ENCODE measurements at places on chromosomes 1 and 21.

GRCh38 chr1:115647047-115647446, 5.3 kb downstream of the VANGL1 start:
- no peak for DNase-seq

DNA sequence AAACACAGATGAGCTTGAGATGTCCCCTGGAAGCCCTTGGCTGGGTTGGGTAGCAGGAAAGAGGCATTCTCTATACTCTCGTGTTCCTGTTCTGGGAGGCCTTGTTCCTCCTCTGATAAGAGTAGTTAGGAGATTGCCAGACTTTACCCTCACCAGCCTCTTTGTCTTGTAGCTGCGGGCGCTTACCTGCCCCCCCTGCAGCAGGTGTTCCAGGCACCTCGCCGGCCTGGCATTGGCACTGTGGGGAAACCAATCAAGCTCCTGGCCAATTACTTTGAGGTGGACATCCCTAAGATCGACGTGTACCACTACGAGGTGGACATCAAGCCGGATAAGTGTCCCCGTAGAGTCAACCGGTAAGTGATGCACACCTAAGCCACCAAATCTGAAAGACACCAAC, 5.2 kb downstream of the AGO1 start:
- no peak for DNase-seq

DNA sequence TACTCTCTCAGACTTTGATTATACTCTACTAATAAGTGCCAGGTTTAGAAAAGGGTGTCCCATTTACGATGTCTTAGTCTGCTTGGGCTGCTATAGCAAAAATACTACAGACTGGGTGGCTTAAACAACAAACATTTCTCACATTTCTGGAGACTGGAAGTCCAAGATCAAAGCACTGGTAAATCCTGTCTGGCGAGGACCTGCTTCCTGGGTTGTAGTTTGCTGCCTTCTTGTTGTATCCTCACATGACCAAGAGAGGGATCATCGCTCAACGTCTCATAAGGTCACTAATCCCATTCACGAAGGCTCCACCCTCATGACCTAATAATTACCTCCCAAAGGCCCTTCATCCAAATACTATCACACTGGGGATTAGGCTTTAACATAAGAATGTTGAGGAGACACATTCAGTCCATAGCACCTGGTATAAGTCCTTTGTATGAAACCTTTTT, 12.0 kb downstream of the PRDX6 start:
- no peak for DNase-seq

- no peak for DNase-seq
Measured at GRCh38 chr1:167083066-167083665, 7.0 kb downstream of the GPA33 start.

DNA sequence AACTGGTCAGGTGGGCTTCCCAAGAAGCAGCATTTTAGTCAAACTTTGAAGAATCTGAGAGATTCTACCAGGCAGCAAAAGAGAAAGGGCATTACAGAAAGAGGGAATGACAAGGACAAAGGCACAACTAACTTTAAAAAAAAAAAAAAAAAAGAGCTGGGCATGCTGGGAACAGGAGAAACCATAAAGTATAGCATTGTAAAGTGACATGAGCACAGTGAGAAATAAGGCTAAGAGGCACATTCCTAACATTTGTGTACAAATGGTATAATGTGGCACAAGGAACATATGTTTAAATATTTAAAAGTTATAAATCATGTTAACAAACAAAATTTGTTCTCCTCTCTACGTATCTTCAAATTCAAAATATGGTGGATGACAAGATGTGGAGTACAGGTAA, 69.6 kb downstream of the CLCA4 start:
- DNase-seq = no peak

GRCh38 chr1:11924334-11925195, 1.7 kb downstream of the KIAA2013 start:
- no peak for DNase-seq

DNA sequence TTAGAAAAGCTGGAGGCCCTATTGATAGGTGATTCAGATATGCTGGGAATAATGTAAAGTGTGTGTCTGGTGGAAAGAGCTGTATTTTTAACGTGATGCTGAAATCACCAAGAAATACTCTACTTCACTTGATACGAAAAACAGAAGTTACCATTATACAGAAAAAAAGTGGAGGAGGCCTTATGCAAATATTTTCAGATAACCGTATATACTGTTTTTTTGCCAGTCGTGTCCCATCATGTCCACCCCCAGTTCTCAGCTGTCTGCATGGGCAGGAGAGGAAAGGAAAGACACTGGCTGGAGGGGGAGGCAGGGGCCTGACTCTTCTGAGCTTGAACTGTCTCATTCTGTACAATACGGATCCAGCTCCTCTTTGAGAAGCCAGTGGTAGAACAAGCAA, 51.1 kb downstream of the KCNJ6 start:
- DNase-seq = no peak

DNA sequence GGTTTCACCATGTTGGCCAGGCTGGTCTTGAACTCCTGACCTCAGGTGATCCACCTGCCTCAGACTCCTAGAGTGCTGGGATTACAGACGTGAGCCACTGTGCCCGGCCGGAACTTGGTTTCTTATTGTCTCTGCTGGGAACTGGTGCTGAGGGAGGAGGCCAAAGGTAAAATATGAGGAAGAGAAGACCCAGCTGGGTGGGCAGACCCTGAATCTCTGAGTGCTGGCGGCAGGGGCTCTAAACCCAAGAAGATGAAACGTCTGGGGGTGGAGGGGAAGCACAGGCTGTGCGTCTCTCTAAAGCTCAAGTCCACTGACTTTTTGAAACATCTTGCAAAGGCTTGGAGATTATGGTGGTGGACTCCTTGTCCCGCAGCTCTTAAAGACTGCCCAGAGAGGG, 82.0 kb upstream of the TLR5 start:
- DNase-seq = no peak

GRCh38 chr21:38861989-38862683, 56.4 kb downstream of the ETS2 start:
- DNase-seq = no peak

DNA sequence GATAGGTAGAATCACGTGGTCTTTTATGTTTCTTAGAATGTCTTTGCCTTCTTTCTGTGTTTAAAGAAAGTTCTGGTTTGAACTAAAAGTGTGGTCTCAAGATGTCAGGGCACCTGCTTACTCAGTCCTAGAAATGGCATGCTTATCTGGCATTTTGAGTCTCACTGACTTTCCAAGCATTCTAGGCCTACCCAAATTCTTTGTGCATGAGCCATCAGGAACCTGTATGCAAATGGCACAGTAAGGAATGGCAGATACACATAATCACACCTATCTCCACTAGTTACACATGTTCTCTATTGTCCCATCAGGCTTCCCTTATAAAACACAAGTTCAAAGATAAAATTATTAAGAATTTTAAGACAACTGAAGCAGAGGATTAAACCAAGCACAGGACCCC, 29.5 kb upstream of the CLCA4 start:
- no peak for DNase-seq

- DNase-seq = no peak
Measured at GRCh38 chr21:26769613-26770188, 75.5 kb downstream of the ADAMTS1 start.

GRCh38 chr1:188877668-188878067, 1600.0 kb downstream of the BRINP3 start:
- no peak for DNase-seq

- no peak for DNase-seq
Measured at GRCh38 chr21:44874497-44875315, 1.2 kb upstream of the PTTG1IP start.

DNA sequence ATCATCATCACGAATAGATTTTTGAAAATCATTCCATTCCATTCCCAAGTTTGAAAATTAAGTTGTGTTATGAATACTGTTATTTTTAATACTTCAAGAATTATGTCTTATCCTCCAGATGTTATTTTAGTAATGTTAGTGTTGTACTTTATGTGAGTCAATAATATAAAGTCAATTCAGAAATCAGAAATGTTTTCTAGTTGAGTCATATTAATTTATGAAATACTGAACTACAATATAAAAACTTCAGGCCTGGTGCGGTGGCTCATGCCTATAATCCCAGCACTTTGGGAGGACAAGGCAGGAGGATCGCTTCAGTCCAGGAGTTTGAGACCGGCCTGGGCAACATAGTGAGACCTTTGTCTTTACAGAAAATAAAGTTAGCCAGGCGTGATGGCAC, 38.4 kb upstream of the GPR25 start:
- no peak for DNase-seq

DNA sequence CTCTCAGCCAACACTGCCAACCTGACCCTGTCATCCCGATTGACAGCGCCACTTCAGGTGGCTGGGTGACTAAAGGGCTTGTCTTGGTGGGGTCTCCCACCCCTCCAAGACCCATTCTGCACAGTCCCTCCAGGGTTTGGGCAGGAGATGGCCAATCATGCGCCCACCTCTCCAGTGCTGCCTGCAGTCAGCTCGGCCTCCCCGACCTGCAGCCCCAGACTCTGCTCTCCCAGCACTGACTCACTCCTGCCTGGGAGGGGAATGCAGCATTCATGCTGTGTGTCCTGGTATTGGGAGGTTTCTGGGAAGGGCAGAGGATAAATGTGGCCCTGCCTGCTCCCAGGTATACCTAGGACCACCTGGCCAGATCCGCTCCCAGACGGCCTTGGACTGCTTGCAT, 9.7 kb downstream of the TMEM81 start:
- no peak for DNase-seq
